ENCODE measurements at places on chromosomes 1 and 21.

DNA sequence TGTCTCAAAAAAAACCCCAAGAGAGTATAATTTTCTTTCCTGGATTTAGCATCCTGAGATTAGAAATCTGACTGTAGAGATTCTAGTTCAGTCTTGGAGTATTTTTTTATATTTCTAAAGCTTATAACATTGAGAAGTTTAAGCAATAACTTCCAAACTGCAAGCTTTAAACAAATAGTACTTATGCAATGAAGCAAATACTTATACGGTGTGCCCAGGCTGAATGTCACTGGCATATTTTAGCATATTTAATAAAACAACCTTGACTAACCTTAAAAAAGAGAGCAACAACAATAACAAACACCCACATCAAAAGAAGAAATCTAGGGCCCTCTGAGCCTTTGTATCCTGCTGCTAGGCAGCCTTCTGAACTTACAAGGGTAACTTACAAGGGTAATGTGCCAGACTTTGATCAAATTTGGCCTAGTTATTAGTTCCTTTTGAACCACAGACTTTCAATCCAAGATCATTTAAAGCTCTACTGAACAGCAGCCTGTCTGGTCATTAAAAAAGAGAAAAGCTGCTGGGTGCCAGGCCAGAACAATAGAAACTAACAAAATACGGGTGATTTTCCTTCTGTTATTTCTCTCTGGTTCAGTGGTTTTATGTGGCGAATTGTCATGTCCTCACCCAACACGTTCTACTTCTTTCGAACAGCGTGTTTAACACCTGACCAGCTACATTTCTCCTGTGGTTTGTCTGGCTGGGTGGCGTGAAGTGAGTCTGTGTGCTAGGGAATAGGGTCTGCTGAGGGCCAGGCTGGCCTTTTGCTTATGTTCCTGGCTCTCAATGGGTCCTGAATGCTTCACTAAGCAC, 16.2 kb downstream of the MTOR start:
- H3K27me3 ChIP-seq = no peaks in the 10 kb centered on the region
- DNase-seq = no peak
- no peaks in the 10 kb centered on the region for H3K4me1 ChIP-seq
- H3K27ac ChIP-seq = no peak overlapping the region
- no peak overlapping the region for H3K4me3 ChIP-seq

DNA sequence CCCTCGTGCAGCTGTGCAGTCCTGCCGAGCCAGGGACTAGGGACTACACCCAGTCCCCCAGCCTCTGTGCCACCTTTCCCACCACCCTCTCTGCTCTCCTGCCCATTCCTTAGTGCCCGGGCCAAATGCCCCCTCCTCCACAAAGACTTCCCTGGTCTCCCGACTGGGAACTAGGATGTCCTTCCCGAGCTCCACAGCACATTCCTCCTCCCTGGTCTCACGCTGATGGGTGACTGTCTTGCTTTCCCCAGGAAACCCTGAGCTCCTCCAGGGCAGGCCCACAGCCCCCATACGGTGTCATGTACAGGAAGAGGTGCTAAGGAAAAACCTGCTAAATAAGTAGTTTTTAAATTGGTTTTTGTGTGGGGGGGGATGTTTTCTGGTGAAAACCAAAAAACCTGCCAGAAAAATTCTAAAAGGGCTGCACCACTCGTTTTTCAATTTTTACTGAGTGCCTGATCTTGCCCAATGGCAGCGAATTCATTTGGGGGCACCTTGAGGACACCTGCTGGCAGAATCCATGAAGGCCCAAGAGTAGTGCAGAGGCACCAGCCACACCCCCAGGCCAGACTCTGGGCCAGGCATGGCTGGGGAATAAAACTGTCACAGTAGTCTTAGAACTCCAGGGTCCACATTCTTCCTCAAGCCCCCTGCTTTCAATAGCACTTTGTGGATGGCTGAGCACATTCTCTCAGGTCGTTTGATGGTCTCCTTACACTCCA, 50.4 kb downstream of the GLIS1 start:
- no peaks in the 10 kb centered on the region for H3K36me3 ChIP-seq
- DNase-seq = no peak
- no peaks in the 10 kb centered on the region for H3K27me3 ChIP-seq
- H3K4me1 ChIP-seq = no peaks in the 10 kb centered on the region

GRCh38 chr1:71054281-71054731, 6.7 kb upstream of the PTGER3 start:
- H3K4me1 ChIP-seq = no peaks in the 10 kb centered on the region
- H3K36me3 ChIP-seq = peaks cover 9% of the 10 kb centered on the region
- H3K27me3 ChIP-seq = no peaks in the 10 kb centered on the region
- no peak overlapping the region for H3K27ac ChIP-seq
- H3K4me3 ChIP-seq = no peak overlapping the region

- H3K27me3 ChIP-seq = no peaks in the 10 kb centered on the region
- H3K4me3 ChIP-seq = no peak overlapping the region
- no peak for DNase-seq
- H3K27ac ChIP-seq = no peak overlapping the region
- no peaks in the 10 kb centered on the region for H3K36me3 ChIP-seq
Observed at GRCh38 chr1:66214901-66215300, 319.1 kb upstream of the SGIP1 start.

DNA sequence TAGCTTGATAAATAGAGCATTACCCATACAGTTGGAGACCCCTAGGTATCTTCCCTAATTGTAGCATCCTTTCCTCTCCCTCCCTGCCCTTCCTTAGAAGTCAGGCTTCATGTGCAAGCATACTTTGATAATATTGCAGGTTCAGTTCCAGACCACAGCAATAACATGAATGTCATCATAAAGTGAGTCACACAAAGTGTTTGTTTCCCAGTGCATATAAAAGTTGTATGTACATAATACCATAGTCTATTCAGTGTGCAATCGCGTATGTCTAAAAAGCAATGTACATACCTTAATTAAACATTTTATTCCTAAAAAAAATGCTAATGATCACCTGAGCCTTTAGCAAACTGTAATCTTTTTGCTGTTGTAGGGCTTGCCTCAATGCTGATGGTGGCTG, 33.4 kb upstream of the KAZN start:
- no peaks in the 10 kb centered on the region for H3K4me1 ChIP-seq
- DNase-seq = no peak
- H3K27me3 ChIP-seq = no peaks in the 10 kb centered on the region
- no peak overlapping the region for H3K4me3 ChIP-seq
- no peak overlapping the region for H3K27ac ChIP-seq
- no peaks in the 10 kb centered on the region for H3K36me3 ChIP-seq

DNA sequence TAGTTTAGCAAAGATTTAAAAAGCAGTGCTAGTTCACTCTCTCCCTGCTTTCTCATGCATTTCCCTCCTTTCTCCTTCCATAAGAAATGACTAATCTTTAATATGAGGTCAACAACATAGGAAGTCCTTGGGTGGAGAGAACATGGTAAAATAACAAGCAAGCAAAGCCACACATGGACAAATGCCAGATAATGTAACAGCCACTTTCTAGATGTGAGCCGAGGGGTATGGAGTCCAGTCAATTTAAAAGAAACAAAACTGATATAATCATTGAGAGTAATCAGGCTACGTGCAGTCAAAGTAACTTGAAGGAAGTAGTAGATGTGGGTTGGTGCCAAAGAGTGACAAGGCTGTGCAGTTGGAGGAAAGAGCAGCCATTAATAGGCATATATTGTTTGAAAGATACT, 69.6 kb downstream of the DUSP10 start:
- H3K4me1 ChIP-seq = no peaks in the 10 kb centered on the region
- H3K27me3 ChIP-seq = no peaks in the 10 kb centered on the region
- no peak for DNase-seq
- no peak overlapping the region for H3K4me3 ChIP-seq
- H3K36me3 ChIP-seq = no peaks in the 10 kb centered on the region

GRCh38 chr21:19864476-19864875, 1133.7 kb upstream of the NCAM2 start:
- H3K27ac ChIP-seq = no peak overlapping the region
- H3K36me3 ChIP-seq = no peaks in the 10 kb centered on the region
- no peaks in the 10 kb centered on the region for H3K27me3 ChIP-seq
- DNase-seq = no peak
- no peaks in the 10 kb centered on the region for H3K4me1 ChIP-seq

- no peak overlapping the region for H3K4me3 ChIP-seq
- H3K27me3 ChIP-seq = no peaks in the 10 kb centered on the region
- H3K4me1 ChIP-seq = peaks cover 9% of the 10 kb centered on the region
- no peak overlapping the region for H3K27ac ChIP-seq
- DNase-seq = no peak
- H3K36me3 ChIP-seq = no peaks in the 10 kb centered on the region
Observed at GRCh38 chr1:220521778-220522177, 6.2 kb upstream of the MARK1 start.

DNA sequence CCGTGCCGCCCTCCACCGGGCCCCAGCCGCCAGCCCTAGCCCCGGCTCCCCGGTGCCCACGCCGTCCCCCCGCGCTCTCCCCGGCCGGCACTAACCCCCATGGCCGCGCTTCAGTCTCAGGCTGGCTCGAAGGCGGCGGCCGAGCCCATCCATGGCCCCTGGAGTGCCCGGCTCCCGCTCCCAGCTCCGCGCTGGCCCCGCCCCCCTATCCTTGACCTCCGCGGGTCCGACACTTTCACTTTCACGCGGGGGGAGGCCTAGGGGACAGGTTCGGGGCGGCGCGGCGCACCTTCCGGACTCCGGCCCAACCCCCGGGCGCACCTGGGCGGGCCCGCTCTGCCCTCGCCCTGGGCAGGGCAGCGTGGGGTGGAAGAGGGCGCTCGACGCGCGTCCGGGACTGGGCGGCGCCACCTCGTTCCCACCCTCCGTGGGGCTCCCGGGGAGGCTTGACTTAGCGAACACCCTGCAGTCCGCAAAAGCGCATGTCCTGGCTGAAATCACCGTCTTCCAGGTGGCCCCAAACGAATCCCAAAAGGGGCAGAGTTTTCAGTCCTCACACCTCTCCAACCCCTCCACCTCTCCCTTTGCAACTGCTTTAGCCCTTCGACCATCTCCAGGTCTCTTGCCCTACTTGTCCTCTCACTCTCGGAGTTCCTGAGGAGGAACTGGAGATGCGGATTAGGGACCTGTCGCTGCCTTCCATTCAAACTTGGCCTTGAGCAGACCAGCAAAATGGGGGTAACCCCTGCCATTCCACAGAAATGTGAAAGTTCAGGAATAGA, 3.9 kb upstream of the DENND2D start:
- H3K27ac ChIP-seq = peak overlapping the region; percentile 78
- H3K27me3 ChIP-seq = no peaks in the 10 kb centered on the region
- no peaks in the 10 kb centered on the region for H3K36me3 ChIP-seq
- no peak for DNase-seq

- H3K36me3 ChIP-seq = no peaks in the 10 kb centered on the region
- H3K4me3 ChIP-seq = no peak overlapping the region
- H3K4me1 ChIP-seq = no peaks in the 10 kb centered on the region
- no peaks in the 10 kb centered on the region for H3K27me3 ChIP-seq
- no peak for DNase-seq
Observed at GRCh38 chr21:35976481-35976880, 83.8 kb downstream of the SETD4 start.

DNA sequence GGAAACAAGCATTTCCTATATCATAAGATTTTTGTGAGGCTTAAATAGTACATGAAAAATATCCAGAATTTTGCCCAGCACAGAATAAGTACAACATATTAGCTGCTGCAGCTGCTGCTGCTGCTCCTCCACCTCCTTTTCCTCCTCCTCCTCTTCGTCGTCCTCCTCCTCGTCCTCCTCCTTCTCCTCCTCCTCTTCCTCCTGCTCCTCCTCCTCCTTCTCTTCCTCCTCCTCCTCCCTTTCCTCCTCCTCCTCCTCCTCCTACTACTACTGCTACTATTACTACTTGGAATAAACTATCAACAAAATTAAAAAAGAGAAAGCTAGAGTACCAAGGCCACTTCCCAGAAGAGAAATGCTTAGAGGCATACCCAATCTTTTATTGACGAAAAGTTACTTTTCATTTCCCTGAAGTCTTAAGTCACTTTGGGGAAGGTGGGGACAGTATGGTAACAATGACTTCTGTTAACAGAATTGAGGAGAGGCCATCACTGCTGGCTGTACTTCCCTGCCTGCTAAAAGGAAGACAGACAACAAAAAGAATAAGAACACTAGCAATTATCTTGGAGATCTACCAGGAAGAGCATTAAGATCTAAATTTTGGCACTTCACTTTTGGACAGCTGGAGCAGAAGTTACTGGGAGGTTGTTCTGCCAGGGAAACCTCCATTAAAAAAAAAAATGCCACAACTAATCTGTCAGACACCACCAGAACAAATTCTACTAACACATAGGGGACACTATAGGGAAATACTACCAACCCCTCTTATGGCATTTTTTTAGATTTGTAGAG, 7.1 kb downstream of the DENND1B start:
- no peaks in the 10 kb centered on the region for H3K27me3 ChIP-seq
- H3K4me3 ChIP-seq = no peak overlapping the region
- peaks cover 30% of the 10 kb centered on the region for H3K4me1 ChIP-seq
- no peaks in the 10 kb centered on the region for H3K36me3 ChIP-seq
- no peak for DNase-seq

DNA sequence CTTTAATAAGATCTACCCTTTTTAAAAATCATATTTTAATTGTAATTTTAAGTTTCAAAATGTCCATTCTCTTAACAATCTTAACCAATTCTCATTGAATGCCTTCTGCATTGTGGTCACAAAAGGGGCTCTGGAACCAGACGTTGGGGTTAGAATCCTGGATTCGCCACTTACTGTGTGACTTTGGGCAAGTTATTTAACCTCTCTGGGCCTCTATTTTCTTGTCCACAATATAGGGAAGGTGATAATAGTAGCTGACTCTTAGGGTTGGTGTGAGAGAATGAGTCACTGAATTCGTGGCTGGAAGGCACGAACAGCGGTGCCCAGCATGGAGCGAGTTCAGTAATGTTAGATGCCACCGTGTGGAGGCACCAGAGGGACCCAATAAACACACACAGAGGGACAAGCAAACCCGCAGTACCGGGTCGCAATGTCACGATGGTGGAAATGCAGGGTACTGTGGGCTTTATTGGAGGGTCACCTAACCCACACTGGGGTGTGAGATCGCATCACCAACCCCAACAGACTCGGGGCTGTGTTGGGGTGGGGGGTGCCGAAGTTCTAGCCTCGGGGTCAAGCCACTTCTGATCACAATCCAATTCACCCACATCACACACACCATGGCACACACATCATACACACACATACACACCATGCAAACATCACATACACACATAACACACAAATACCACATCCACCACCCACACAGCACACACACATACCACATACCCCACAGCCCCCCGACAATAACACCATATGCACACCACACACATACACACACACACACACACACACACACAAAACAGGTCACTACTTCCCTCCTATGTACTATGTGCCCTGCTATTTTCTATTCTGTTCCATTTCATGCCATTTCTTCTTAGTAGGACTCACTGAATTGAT, 27.0 kb upstream of the IFNAR2 start:
- no peak for DNase-seq
- no peaks in the 10 kb centered on the region for H3K27me3 ChIP-seq
- H3K4me3 ChIP-seq = no peak overlapping the region
- no peak overlapping the region for H3K27ac ChIP-seq

GRCh38 chr1:160486453-160486852, 36.6 kb downstream of the SLAMF6 start:
- H3K27ac ChIP-seq = no peak overlapping the region
- H3K36me3 ChIP-seq = no peaks in the 10 kb centered on the region
- no peaks in the 10 kb centered on the region for H3K27me3 ChIP-seq
- H3K4me1 ChIP-seq = no peaks in the 10 kb centered on the region
- no peak overlapping the region for H3K4me3 ChIP-seq

Measured in vagina (tissue), 2 donors.